ENCODE measurements at places on chromosomes 6 and 20.

- DNase-seq: no peak
Measured at GRCh38 chr6:116066789-116067188, 6.1 kb upstream of the FRK start.

GRCh38 chr6:143556529-143556928, 45.0 kb upstream of the FUCA2 start:
- no peak for DNase-seq

- DNase-seq: no peak
Measured at GRCh38 chr20:36035745-36036144, 67.4 kb downstream of the CNBD2 start.

DNA sequence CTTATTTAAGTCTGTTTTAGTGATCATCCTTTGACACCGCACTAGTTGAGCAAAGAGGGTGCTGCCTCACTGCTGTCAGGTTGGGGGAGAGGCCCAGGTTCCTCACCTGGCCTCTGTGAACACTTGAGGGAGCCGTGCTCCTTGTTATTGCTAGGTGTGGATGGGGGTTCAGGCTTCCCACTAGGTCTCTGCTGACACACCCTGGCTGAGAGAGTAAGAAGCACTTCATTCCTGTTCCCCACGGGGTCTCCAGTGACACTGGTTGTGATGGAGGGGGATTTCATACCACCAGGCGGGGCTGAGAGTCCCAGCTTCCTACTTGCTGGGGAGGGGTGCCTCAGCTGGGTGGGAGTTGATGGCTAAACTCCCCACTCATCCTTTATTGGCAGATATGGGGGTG, 11.1 kb upstream of the NOTCH4 start:
- no peak for DNase-seq

- DNase-seq: no peak
Measured at GRCh38 chr6:93242049-93242448, 177.3 kb downstream of the EPHA7 start.

DNA sequence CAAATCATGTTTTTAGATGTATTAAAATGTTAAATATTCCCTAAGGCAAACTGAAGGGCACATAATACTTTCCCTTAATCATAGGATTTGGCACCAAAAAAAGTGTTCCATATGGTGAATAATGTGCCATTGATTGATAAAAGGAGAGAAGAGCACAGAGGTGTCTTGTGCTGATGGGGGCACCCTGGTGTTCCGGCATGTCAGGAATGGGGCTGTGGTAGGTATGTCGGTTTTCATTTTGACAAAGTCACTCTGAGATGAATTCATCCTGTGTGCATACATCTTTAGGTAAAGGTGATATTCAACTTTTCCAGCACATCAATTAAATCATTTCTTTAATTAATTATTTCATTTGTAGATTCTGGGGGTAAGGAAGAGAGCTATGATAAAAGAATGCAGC, 36.8 kb downstream of the CENPW start:
- no peak for DNase-seq

- DNase-seq: no peak
Measured at GRCh38 chr6:144578385-144579350, 293.5 kb downstream of the UTRN start.

DNA sequence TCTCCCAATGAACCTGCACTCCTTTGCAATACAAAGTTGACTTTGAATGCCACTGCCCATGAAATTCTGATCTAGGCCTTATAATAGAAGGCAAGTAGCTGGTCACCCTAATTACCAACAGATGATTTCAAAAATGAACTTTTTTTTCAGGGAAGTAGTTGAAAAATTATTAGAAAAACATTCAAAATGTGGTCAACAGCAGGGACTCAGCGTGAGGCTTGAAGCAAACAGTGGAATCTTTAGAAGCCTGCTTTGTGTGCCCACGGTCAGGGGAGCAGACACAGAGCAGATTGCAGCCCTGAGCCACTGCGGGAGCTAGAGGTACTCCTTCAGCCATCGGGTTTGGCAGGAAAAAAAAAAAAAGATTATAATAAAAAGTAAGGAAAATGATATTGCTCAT, 87.1 kb upstream of the HEY2 start:
- no peak for DNase-seq

DNA sequence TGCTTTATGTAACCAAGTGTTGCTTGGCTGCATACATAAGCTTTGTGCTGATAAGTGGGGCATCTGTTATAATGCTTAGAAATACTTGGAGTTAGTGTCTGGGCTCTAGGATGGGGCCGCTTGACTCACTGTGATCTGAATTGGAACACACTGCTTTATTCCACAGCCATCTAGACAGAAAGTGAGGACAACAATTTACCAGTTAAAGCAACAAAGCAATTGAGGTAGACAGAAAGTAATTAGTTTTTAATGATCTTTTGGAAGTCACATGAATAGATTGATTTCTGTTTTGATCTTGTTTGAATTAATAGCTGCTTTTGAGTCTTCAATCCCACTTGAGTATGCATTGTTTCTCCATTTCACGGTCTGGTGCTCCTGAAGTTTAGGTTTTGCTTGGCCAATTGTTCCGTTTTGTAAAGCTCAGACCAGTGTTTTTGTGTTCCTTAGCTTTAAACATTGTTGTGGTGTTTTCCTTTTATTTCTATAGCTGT, 157.5 kb downstream of the TRMT11 start:
- no peak for DNase-seq

DNA sequence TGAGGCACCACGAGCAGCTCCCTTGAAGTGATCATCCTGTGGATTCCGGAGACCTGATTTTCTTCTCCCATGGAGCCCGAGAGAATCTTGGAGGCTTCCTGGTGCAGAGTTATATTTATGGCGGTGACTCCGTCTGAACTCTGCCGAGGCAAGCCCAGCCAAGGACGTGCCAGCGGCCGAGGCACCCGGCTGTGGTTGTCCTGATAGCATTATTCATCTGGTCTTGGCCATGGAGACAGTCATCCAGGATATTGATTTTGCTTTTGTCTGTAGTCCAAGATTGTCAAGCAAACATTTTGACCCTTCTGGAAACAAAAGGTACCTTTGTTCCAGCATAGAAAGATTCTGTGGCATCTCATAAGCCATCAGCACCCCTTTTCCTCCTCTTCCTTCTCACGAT, 163.3 kb downstream of the SCML4 start:
- DNase-seq: no peak

DNA sequence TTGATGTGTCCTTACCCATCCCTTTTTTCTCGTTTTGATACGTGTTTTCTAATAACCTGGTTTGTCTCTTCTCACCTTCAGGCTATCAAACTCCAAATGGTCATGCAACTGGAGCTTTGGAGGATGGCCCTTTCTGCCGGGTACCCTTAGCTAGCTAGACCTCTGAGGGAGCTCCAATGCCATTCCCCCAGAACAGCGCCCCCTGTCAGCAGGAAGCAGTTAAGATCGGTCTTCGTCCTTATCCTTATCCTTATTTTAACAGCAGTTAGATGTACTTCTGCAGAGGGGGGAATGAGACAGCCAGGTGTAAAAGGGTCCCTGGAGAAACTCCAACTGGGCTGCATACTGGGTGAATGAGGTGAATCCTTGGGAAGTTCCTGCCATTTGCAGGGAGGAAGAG, 37.2 kb downstream of the SEL1L2 start:
- no peak for DNase-seq

- peak; percentile 51 for DNase-seq
Measured at GRCh38 chr6:113909224-113909856, 52.2 kb downstream of the MARCKS start.

DNA sequence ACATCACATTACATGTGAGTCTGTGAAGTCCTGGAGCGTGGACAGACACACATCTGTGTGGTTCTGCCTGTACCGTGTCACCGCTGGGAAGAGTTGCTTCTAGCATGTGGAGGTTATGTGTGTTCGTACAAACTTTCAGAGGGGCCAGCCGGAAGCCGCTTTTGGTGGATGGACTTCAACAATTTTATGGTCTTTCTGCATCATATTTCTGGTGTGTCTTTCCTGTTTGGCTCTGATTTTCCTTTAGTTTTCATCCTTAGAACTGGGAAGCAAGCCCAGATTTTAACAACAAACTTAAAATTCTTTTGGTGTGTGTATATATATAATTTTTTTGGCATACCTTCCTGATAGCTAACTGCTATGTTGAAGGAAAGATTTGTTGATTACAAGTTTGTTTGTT, 71.2 kb downstream of the TIAM2 start:
- DNase-seq: no peak

DNA sequence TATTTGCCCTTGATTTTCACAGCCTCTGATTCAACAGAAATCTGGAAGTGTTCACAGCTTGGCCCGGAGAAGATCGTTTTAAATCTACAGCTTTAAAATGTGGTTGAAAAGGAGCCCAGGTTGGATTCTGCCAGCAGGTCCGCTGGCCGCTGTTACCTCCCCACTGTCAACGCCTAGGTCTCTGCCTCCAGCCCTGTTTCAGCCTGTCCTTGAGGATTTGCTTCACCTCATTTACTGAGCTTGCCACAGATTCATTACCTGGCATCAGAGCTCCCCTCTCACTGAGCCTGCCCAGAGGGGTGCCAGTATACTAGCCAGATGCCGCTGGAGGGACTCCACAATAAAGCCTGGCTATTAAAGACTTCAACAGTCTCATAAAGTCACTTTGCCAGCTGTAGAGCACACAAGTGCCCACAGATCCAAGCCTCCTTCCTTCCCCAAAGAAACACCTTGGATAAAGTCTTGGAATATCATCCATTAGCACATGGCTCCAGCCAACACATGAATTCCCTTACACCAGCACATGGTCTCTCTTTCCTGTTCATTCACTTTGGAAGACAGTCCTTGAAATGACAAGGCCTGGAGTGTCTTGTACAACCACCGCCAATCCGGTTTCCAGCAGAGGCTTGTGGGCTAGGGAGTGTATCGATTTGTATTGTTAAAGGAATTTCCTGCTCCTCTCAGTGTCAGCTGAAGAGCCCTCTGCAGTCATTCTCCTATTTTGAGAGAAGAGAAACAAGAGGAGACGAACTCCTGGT, 9.5 kb upstream of the NR2E1 start:
- DNase-seq: no peak
